CD4-positive, alpha-beta T cell treated with Interleukin-17A for 1 hour (primary cell): ENCODE measurements at places on chromosomes 3 and 15.

GRCh38 chr3:148551767-148552260 lies 145.9 kb upstream of the AGTR1 start:
- DNase-seq: no peak

GRCh38 chr15:22948056-22948455 lies 32.1 kb downstream of the CYFIP1 start:
- DNase-seq: no peak

- DNase-seq: no peak
These were observed 97.8 kb downstream of the HMG20A start for GRCh38 chr15:77518458-77518857.

GRCh38 chr15:96274087-96274440 lies 56.4 kb upstream of the NR2F2 start:
- no peak for DNase-seq

GRCh38 chr3:123070510-123070909 lies 3.7 kb downstream of the PDIA5 start:
- no peak for DNase-seq

GRCh38 chr3:39096775-39097174 lies 10.7 kb downstream of the GORASP1 start:
- DNase-seq: no peak
